Lung (tissue), 17 donors: ENCODE measurements at places on chromosomes 5 and 9. TPM values are rescaled to one million over a fixed set of nuclear protein-coding genes. Genes with fewer than 3 reads are reported as not detected.

DNA sequence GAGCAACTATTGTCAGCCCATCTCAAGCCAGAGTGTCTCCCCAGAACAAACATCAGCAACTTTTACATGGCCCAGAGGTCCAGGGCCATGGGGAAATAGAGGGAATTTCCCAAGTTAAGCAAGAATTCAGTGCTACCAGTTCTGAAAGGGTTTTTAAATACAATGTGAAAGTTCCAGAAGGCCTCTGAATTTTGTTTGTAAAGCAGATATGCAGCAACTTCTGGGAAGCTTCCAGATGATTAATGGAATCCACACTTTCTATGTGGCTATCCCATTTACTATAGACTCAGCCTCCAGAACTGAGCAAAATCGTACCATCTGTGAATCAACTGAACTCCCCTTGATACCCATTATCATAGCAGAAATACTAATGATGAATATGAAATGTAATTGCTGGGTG, 93.8 kb downstream of the FEM1C start:
- no peak overlapping the region for H3K4me3 ChIP-seq
- no peaks in the 10 kb centered on the region for H3K27me3 ChIP-seq
- DNase-seq: no peak
- H3K27ac ChIP-seq: no peak overlapping the region

- H3K27me3 ChIP-seq: no peaks in the 10 kb centered on the region
- H3K36me3 ChIP-seq: no peaks in the 10 kb centered on the region
- no peak overlapping the region for H3K27ac ChIP-seq
- no peak for DNase-seq
Observed at GRCh38 chr5:54178207-54178606, 132.2 kb downstream of the ARL15 start.

- H3K36me3 ChIP-seq: no peaks in the 10 kb centered on the region
- H3K4me1 ChIP-seq: no peaks in the 10 kb centered on the region
- H3K27ac ChIP-seq: no peak overlapping the region
Observed at GRCh38 chr9:127537792-127538191, 74.3 kb upstream of the STXBP1 start.

DNA sequence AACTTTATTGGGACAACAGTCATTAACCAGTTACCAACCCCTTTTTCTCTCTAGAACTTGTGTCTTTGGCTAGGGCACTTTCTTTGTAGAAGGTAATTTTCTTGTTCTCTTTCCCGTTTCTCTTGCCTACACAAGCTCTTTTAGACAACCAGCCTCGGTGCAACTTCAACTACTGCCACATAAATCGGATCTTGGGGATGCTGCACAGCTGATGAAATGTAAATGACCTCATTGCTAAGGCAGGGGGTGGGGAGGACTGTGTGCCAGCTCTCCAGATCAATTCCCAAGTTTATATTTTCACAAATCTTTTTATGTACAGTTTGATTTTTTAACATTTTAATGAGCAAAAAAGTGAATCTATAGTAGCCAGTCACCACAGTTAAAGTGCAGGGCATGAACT, 157.6 kb downstream of the DENND1A start:
- no peak for DNase-seq
- H3K4me3 ChIP-seq: no peak overlapping the region
- H3K36me3 ChIP-seq: no peaks in the 10 kb centered on the region
- no peak overlapping the region for H3K27ac ChIP-seq
- no peaks in the 10 kb centered on the region for H3K27me3 ChIP-seq

SHISAL2B gene
- 2.8 TPM for total RNA-seq

PCSK1 gene
- 2.2 TPM for total RNA-seq
